ENCODE measurements at places on chromosomes 6 and 20. TPM values are rescaled to one million over a fixed set of nuclear protein-coding genes. Genes with fewer than 3 reads are reported as not detected.
A peak's percentile ranks its signal among the peaks of the same experiment; 100 is the strongest.

Gene INSM1
- 70.2 TPM for total RNA-seq

Gene PGC
- 56.6 TPM for total RNA-seq

Gene SLC17A9
- total RNA-seq = 3.9 TPM

Gene ATP6V1G2
- 1.6 TPM for total RNA-seq

Gene SRSF12
- total RNA-seq = 3.9 TPM

GRCh38 chr6:14881398-14881797 is 364.5 kb upstream of the JARID2 start:
- H3K27ac ChIP-seq = no peak overlapping the region
- peaks cover 51% of the 10 kb centered on the region for H3K4me1 ChIP-seq
- no peak for DNase-seq
- no peaks in the 10 kb centered on the region for H3K36me3 ChIP-seq
- H3K4me3 ChIP-seq = no peak overlapping the region
- H3K27me3 ChIP-seq = no peaks in the 10 kb centered on the region

DNA sequence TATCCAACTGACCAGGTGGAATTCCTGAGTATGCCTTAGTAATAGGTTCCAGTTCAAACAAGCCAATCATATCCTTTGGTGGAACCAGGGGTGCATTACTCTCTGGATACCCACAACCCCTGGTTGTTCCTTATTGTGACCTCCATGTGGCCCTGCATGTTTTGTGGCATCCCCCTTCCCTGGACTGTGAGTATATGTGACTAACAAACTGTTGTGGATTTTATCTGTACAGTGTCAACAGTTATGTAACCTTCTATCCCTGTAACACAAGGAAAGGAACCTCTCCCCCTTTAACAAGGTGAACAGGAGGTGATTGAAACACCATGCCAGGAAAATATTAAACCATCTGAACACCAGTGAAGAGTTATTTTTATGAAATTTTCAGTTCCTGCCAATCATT is 46.2 kb downstream of the MLIP start:
- no peak for DNase-seq
- H3K27me3 ChIP-seq = peaks cover 2% of the 10 kb centered on the region
- no peaks in the 10 kb centered on the region for H3K36me3 ChIP-seq
- no peak overlapping the region for H3K4me3 ChIP-seq
- no peaks in the 10 kb centered on the region for H3K4me1 ChIP-seq
- no peak overlapping the region for H3K27ac ChIP-seq

GRCh38 chr6:95658886-95659285 is 81.6 kb downstream of the MANEA start:
- H3K36me3 ChIP-seq = no peaks in the 10 kb centered on the region
- no peaks in the 10 kb centered on the region for H3K27me3 ChIP-seq
- no peak for DNase-seq
- H3K27ac ChIP-seq = no peak overlapping the region
- no peak overlapping the region for H3K4me3 ChIP-seq

GRCh38 chr20:10217721-10218410 is 764 bp upstream of the SNAP25 start:
- H3K4me1 ChIP-seq = peaks cover 16% of the 10 kb centered on the region
- no peaks in the 10 kb centered on the region for H3K36me3 ChIP-seq
- DNase-seq = no peak
- H3K4me3 ChIP-seq = peak overlapping the region; percentile 88
- H3K27me3 ChIP-seq = peaks cover 49% of the 10 kb centered on the region

DNA sequence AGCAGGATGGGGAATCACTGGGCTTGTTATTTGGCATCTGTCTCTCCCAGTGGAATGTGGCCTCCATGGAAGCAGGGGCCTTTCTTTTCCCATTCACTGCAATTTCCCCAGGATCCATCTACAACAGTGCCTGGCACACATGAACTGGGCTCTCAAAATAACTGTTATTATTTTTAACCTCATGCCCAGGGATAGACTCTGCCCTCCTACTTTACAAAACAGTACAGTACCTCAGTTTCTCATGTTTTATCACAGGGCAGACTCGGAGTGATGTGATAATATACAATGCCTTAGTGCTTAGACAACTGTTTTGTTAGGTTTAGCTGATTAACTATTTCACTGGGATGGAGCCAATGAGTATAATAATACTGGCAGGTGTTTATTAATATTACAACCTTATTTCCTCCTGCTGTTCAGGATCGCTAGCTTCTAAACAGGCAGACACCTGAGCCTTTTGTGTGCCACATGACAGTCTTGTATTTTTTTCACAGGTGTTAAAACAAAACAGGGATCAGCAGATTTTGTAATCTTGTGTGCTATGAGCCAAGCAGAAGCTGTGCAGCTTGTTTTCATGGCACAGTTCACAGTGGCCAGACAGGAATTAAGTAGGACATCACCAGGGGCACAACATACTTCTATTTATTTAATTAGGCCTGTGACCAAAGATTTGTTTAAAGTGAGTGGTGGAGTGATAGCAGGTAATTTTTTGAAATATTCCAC is 157.7 kb upstream of the EYA4 start:
- peaks cover 5% of the 10 kb centered on the region for H3K27me3 ChIP-seq
- no peaks in the 10 kb centered on the region for H3K36me3 ChIP-seq
- no peak overlapping the region for H3K27ac ChIP-seq

- H3K36me3 ChIP-seq = no peaks in the 10 kb centered on the region
- peaks cover 74% of the 10 kb centered on the region for H3K4me1 ChIP-seq
- no peak overlapping the region for H3K27ac ChIP-seq
Measured at GRCh38 chr6:107667790-107668189, 156.3 kb downstream of the SCML4 start.

- no peaks in the 10 kb centered on the region for H3K27me3 ChIP-seq
- no peak for DNase-seq
- no peak overlapping the region for H3K27ac ChIP-seq
- H3K4me1 ChIP-seq = no peaks in the 10 kb centered on the region
- no peaks in the 10 kb centered on the region for H3K36me3 ChIP-seq
Measured at GRCh38 chr6:83609248-83609647, 96.9 kb downstream of the PRSS35 start.

DNA sequence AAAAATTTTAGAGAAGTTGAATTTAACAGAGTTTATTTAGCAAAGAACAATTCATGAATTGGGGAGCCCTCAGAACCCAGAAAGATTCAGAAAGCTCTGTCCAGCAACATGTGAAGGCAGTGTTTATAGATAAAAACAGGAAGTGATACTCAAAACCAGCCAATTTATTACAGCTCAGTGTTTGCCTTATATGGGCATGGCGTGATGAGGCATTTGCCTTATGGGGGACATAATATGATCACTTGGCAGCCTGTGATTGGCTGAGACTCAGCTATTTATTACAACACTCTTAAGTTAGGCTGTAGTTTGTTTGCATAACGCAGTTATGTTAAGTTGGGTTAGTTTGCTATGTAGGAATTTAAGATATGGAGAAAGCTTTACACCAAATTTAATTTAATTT is 11.5 kb downstream of the HLA-DPA1 start:
- H3K4me1 ChIP-seq = no peaks in the 10 kb centered on the region
- DNase-seq = no peak
- H3K27me3 ChIP-seq = peaks cover 24% of the 10 kb centered on the region
- no peak overlapping the region for H3K4me3 ChIP-seq
- no peaks in the 10 kb centered on the region for H3K36me3 ChIP-seq

DNA sequence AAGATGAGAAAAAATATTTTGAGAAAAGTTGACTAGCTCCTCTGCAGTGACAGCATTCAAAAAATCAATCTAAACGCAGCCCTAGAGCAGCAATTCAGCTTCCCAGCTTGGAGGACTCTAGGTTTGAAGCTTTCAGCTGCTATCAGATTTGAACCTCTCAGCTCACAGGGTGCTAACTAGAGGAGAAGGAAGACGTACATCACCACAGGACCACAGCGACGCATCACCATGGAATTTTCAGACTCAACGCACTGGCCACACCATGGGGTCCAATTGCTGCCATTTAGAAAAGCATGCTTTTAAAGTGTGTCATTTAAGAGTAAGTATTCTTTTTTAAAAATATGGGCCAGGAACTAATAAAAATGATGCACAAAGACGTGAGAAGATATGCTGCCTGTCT is 45.0 kb upstream of the FUCA2 start:
- H3K4me3 ChIP-seq = no peak overlapping the region
- no peaks in the 10 kb centered on the region for H3K36me3 ChIP-seq
- DNase-seq = no peak
- H3K27me3 ChIP-seq = no peaks in the 10 kb centered on the region
- peaks cover 29% of the 10 kb centered on the region for H3K4me1 ChIP-seq

- no peak overlapping the region for H3K4me3 ChIP-seq
- DNase-seq = no peak
- peaks cover 27% of the 10 kb centered on the region for H3K4me1 ChIP-seq
- no peaks in the 10 kb centered on the region for H3K27me3 ChIP-seq
Measured at GRCh38 chr20:47508278-47508677, 6.6 kb downstream of the NCOA3 start.

DNA sequence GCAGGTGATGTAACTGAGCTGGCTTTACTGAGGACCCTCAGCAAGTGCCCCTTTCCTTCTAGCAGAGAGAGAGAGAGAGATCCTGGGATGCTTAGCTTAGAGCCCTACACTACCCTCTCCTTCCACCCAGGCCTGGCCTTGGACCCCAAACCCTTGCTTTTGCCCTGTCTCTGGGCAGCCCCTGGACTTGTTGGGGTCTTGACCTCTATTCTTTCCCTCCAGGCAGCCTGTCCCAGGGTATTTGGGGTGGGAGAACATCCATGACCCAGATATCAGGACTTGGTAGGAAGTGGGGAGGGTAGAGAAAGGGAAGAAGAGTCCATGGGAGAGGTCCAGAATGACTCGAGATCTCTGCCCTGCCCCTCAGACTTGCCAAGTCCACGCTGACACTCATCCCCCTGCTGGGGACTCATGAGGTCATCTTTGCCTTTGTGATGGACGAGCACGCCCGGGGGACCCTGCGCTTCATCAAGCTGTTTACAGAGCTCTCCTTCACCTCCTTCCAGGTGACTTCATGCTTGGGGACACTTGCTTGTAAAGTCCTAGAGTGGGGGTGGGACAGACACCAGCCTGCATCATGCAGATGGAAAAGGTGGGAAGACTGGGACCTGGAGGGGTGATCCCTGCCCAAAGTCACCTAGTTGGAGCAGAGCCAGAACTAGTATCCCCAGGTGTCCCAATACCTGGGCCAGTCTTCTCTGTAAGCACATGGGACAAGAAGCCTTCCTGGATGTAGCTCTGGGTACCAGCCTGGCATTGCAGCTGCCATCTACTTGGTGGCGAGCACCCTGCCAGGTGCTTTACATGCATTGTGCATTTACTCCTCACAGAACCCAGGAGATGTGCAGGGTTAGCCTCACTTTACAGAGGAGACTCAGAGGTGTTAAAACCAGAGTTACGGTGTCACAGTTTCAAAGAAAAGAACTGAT is 30.9 kb downstream of the GLP1R start:
- H3K4me1 ChIP-seq = peaks cover 5% of the 10 kb centered on the region
- no peak overlapping the region for H3K27ac ChIP-seq
- H3K4me3 ChIP-seq = no peak overlapping the region
- no peaks in the 10 kb centered on the region for H3K36me3 ChIP-seq

DNA sequence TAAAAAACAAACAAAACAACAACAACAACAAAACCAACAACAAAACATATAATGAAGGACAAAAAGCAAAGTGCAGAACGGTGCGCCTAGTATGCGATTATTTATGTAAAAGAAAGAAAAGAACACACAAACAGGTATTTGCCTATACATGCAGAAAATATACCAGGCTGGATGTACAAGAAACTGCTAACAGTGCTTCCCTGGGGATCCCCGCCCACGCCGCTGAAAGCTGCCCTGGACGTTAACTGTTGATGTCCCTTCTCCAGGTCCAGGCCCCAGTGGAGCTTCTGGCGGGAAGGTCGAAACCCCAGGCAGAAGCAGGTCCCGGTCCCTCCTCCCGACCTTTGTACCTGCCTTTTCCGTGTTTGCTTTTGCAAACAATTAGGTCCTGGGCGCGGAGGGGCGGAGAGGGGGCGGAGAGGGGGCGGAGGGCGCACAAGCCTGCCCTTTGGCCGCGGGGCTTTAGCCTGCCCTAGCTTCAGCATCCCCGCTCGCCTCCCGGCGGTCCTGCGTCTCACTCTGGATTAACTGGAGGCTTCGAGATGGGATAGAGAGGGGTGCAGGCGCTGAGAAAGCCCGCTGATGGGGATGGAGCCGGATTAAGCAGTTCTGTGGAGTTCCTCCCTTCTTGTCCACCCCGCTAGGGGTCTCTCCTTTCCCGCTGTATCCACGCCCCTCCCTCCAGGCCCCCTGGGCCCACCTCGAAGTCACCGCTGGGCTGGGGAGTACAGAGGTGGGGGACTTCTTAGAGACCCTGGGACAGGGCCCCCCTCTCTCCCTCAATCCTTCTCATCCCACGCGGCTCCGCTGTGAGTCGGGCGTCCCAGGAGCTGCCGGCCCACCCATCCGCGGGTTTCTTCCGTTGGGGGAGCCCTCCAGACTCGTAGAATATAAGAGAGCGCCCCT is 8.2 kb upstream of the AHCY start:
- H3K27ac ChIP-seq = peak overlapping the region; percentile 57
- H3K27me3 ChIP-seq = peaks cover 18% of the 10 kb centered on the region

Measured in type B pancreatic cell (in vitro differentiated cells).